LNCaP clone FGC (cell line): ENCODE measurements at places on chromosomes 4 and X.

GRCh38 chr4:155696726-155697125 is 30.1 kb downstream of the GUCY1A1 start:
- DNase-seq = no peak

- no peak for DNase-seq
These were observed 24.7 kb downstream of the ETNPPL start for GRCh38 chr4:108738003-108738706.

DNA sequence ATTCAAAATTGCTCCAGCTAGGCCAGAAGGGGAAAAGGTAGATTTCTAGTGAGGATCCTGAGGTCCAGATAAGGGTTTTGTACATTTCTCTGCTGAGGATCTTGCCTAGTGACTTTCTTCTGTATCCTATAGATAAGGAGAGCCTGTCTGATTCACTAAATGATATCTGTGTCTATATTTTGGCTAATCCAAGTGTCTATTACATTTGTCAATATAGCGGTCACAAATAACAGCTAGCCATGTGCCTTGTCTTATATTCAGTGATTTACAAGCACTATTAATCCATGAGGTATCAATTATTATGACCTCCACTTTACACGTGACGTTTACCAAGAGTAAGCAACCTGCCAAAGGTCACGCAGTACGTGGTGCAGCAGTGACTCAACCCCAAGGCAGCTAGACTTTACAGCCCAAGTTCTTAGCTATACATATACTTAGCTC is 41.6 kb downstream of the TMEM165 start:
- DNase-seq = no peak

DNA sequence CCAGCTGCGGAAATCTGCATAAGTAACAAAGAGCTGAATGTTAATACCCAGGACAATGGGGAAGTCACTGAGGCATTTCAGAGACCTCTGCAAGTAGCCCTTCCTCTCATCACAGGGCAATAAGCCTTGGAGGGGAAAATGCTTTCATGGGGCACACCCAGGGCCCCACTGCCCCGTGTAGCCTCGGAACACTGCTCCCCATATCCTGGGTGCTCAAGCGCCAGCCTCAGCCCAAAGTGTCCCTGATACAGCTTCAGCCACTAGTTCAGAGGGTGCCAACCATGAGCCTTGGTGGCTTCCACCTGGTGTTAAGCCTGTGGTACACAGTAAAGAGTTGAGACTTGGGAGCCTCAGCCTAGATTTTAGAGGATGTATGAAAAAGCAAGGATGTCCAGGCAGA is 402.8 kb upstream of the CXorf51A start:
- no peak for DNase-seq

DNA sequence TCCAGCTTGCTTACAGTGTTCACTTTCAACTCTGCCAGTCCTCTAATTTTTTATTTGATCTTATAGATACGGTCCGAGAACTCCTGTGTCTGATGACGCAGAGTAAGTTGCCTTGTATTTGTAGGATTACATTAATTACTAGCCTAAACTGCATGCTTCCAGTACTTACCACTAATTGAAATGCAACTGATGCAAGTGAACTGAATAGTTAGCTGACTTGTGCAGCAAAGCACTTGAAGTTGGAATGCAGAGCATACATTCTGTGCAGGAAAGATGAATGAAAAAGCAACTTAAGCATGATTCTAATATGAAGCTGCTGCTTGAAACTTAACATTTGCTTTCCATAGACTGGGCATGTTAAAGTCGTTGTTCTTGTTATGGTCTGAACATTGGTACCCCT is 100.9 kb downstream of the LIMCH1 start:
- no peak for DNase-seq

DNA sequence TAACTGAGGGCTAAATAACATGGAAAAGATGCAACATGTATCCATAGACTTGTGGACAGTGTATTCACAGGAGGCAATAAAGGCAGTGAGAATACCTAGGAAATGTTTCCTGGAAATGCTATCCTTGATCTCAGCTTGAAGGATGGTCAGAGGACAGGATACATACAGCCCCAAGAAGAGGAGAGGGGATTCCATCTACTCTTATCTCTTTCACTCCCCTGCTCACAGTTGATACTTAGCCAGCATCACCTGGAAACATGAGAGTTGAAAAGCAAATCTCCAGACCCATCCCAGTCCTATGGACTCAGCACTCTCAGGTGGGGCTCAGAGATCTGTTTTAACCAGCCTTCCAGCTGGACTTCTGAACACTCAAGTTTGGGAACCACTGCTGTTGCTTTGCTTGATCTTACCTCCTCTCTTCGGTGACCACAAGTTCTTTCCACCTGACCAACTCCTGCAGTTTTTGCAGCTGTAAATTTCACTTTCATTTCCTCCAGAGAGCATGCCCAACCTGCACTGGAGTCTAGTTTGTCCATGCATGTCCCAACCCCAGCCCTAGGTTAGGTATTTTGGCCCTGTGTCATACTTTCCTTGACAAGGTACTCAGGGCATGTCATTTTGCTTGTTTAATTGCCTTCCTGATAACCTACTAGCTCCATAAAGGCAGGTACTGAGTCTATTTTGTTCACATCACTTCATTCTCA is 10.4 kb downstream of the RELL1 start:
- no peak for DNase-seq

GRCh38 chrX:120294651-120295050 is 16.6 kb downstream of the TMEM255A start:
- DNase-seq = no peak

GRCh38 chr4:83606898-83607297 is 71.0 kb downstream of the GPAT3 start:
- DNase-seq = no peak

- DNase-seq = no peak
These were observed 107.8 kb upstream of the MCF2 start for GRCh38 chrX:139815771-139816170.

DNA sequence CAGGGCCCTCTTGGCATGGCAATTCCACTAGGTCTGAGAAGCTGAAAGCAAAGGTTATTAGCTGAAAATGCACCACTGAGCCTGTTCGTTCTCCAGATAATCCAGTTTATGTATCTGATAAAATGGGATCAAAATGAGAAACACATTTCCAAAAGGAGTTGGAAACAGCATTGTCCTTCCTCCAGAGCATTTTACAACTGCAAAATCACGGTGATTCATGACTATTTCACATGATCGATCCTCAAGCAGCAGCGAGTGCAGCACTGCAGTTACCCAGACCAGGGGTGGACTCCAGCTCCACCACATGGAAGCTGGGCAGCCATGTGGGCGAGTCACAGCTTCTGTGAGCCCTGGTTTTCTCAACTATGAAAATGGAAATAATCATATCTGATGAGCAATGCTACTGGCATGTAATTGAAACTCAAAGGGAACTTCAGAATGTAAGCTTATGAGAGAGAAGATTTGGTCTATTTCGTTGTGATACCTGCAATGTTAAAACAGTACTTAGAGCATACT is 78.7 kb upstream of the MSX1 start:
- DNase-seq = no peak

GRCh38 chrX:49877397-49878101 is 1.7 kb upstream of the USP27X start:
- no peak for DNase-seq

DNA sequence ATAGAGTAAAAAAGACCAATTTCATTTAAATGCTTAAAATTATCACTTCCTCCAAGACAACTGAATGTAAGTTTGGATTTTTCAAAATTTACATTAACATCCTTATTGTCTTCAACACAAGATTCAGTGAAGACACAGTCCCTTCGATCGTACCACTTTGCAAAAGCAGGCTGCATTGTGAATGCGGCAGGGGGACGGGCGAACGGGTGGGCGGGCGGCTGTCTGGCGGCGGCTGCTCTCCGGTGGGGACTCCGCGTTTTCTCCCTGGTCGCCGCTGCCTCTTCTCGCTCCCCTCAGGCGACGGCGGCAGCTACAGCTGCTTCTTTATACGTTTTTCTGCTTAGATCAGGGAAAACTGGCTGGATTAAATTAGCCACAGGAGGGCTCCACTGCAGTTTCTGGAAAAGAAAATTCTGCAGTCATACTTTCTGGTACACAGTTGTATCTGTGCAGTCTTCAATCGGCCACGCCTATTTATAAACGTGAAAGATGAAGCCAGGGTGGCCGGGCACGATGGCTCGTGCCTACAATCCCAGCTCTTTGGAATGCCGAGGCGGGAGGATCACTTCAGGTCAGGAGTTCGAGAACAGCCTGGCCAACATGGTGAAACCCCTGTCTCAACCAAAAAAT is 33.9 kb upstream of the HPF1 start:
- peak; percentile 62 for DNase-seq
